ENCODE measurements at places on chromosomes 2 and 18. TPM values are rescaled to one million over a fixed set of nuclear protein-coding genes. Genes with fewer than 3 reads are reported as not detected.
A peak's percentile ranks its signal among the peaks of the same experiment; 100 is the strongest.

DNA sequence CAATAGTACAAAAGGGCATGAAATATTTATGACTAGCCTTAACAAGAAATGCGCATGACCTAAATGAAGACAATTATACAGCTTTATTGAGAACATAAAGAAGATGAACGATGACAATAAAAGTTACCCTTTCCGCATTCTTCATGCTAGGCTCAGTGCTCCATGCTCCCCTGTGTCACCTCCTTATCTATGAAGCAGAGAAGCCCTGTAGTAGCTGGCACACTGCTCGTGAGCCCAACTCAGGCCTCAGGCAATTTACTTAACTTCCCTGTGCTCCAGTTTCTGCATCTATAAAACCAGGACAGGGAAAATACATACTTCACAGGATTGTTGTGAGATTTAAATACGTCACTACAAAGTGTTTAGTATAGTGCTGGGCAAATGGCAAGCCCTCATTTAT lies 34.5 kb upstream of the NABP1 start:
- H3K27me3 ChIP-seq = no peaks in the 10 kb centered on the region
- H3K27ac ChIP-seq = no peak overlapping the region
- H3K4me3 ChIP-seq = no peak overlapping the region
- no peak for DNase-seq
- H3K36me3 ChIP-seq = no peaks in the 10 kb centered on the region

- peak; percentile 29 for DNase-seq
- H3K27me3 ChIP-seq = no peaks in the 10 kb centered on the region
- H3K36me3 ChIP-seq = no peaks in the 10 kb centered on the region
- peaks cover 41% of the 10 kb centered on the region for H3K4me1 ChIP-seq
These were observed 797 bp downstream of the CTIF start for GRCh38 chr18:48539406-48540250.

- no peak overlapping the region for H3K4me3 ChIP-seq
- no peaks in the 10 kb centered on the region for H3K27me3 ChIP-seq
- DNase-seq = no peak
- no peaks in the 10 kb centered on the region for H3K4me1 ChIP-seq
These were observed 85.3 kb downstream of the OSBPL6 start for GRCh38 chr2:178279636-178280035.

GRCh38 chr2:14137643-14138042 lies 494.9 kb upstream of the LRATD1 start:
- H3K36me3 ChIP-seq = no peaks in the 10 kb centered on the region
- H3K27ac ChIP-seq = no peak overlapping the region
- no peak overlapping the region for H3K4me3 ChIP-seq
- H3K4me1 ChIP-seq = no peaks in the 10 kb centered on the region

DNA sequence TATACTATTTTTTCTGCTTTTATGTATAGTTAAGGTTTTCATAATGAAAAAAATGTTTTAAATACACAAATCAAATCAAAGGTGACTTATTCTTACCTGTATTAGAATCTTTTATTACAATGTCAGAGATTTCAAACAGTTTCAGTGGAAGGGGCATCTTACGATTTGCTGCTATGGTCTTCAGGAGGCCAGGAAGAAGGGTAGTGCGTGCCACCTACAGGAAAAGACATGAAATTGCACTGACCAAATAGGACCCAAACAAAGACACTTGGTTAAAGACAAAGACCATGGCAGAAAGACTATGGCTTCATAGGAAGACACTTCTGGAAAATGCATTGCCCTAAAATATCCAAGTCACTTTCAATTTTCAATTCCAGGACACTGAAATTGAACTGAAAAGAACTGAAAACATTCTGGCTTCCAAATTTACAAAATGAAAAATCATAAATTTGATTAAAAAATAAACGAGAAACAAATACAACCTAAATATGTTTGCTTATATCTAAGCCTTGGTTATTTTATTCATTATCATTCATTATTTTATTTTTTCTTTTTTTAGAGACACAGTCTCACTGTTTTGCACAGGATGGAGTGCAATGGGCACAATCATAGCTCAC lies 42.1 kb downstream of the FARSB start:
- H3K27me3 ChIP-seq = no peaks in the 10 kb centered on the region
- no peak overlapping the region for H3K4me3 ChIP-seq
- no peak overlapping the region for H3K27ac ChIP-seq
- no peak for DNase-seq

DNA sequence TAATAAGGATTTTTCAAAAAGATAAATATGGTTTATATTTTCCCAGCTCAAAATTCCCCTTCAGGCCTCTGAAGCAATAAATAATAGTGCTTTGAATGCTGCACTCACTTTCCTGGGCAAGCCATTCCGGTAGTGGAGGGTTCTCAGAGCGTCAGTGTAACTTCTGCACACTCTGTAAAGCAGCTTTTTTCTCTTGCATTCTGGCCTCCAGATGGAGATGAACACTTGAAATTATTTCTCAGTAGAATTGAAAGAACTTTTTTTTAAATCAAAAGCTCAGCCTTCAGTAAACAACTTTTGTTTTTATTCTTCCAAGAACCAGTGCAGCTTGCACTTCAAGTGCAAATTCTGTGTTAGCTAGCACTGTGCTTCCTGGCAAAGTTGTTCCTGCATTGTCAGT lies 281.1 kb upstream of the RAB12 start:
- no peak overlapping the region for H3K27ac ChIP-seq
- no peaks in the 10 kb centered on the region for H3K27me3 ChIP-seq
- no peak for DNase-seq
- no peak overlapping the region for H3K4me3 ChIP-seq
- no peaks in the 10 kb centered on the region for H3K36me3 ChIP-seq
- peaks cover 2% of the 10 kb centered on the region for H3K4me1 ChIP-seq

GRCh38 chr18:46294318-46294717 lies 190.1 kb downstream of the HAUS1 start:
- H3K36me3 ChIP-seq = no peaks in the 10 kb centered on the region
- no peak for DNase-seq
- H3K4me1 ChIP-seq = peaks cover 9% of the 10 kb centered on the region
- no peak overlapping the region for H3K27ac ChIP-seq
- H3K27me3 ChIP-seq = no peaks in the 10 kb centered on the region

- H3K36me3 ChIP-seq = no peaks in the 10 kb centered on the region
- H3K27ac ChIP-seq = no peak overlapping the region
- H3K4me3 ChIP-seq = no peak overlapping the region
- DNase-seq = no peak
- H3K27me3 ChIP-seq = no peaks in the 10 kb centered on the region
- peaks cover 7% of the 10 kb centered on the region for H3K4me1 ChIP-seq
These were observed 297.2 kb upstream of the SLC14A2 start for GRCh38 chr18:45317948-45318640.

- H3K36me3 ChIP-seq = no peaks in the 10 kb centered on the region
- H3K27me3 ChIP-seq = no peaks in the 10 kb centered on the region
- no peak overlapping the region for H3K4me3 ChIP-seq
- DNase-seq = no peak
- peaks cover 40% of the 10 kb centered on the region for H3K4me1 ChIP-seq
These were observed 4.7 kb upstream of the SLC20A1 start for GRCh38 chr2:112640800-112641675.

- H3K4me3 ChIP-seq = no peak overlapping the region
- H3K4me1 ChIP-seq = peaks cover 24% of the 10 kb centered on the region
- H3K36me3 ChIP-seq = no peaks in the 10 kb centered on the region
- no peak overlapping the region for H3K27ac ChIP-seq
- no peak for DNase-seq
These were observed 1.4 kb downstream of the TOGARAM2 start for GRCh38 chr2:28982381-28982950.

GRCh38 chr2:155026651-155027174 lies 328.2 kb downstream of the KCNJ3 start:
- no peaks in the 10 kb centered on the region for H3K4me1 ChIP-seq
- H3K36me3 ChIP-seq = no peaks in the 10 kb centered on the region

DNA sequence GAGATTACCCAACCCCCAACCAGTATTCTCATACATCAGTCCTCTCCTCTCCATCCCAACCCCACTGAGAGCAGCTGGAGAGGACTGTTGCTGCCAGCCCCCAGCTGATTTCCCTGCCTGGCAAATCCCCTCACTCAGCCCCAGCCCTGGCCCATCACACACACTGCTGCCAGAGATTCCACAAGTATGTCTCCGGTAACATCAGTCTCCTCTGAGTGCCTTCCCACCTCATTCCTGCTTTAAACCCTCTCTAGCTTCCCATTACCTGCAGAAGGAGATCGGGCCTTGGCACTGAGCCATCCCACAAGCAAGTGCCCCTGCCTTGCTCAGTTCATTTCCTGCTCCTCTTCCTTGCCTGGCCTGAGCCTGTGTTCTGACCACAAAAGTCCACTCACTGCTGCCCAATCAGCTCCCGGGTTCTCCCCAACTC lies 50.6 kb upstream of the ZFP36L2 start:
- no peak overlapping the region for H3K27ac ChIP-seq
- H3K36me3 ChIP-seq = peaks cover 6% of the 10 kb centered on the region
- no peak for DNase-seq
- H3K4me1 ChIP-seq = peaks cover 28% of the 10 kb centered on the region

DNA sequence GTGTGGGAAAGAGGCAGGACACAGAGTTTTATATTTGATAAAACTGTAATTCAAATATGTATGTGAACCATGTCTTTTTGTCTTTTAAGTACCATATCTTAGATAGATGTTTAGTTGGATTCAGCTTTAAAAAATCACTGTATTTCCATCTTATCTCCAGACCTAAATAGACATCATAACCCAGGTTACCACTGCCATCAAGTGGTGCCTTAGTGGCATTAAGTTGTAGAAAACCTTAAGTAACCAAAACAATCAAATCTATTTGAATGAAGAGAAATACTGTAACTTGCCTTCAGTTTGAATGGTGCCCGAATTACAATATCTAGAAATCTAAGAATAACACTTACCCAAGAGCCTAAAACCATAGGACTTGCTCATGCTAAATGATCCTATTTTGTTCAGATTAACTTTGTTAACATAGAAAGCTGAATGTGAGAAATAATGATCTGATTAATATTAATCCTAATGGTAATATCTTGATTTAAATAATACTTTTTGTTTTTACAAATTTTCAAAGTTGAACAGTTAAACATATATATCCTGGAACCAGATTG lies 92.5 kb upstream of the MAP2 start:
- DNase-seq = no peak
- H3K4me3 ChIP-seq = no peak overlapping the region
- no peaks in the 10 kb centered on the region for H3K36me3 ChIP-seq
- H3K4me1 ChIP-seq = no peaks in the 10 kb centered on the region
- H3K27ac ChIP-seq = no peak overlapping the region
- no peaks in the 10 kb centered on the region for H3K27me3 ChIP-seq

The UGT1A5 gene
- not detected for total RNA-seq

The BIN1 gene
- total RNA-seq = 15.8 TPM

The KCTD18 gene
- total RNA-seq = 9.8 TPM

The MRPL44 gene
- total RNA-seq = 47.5 TPM

The COX5B gene
- 1,398 TPM for total RNA-seq

The ANKRD62 gene
- not detected for total RNA-seq

The KRTCAP3 gene
- not detected for total RNA-seq

The TMEM87B gene
- total RNA-seq = 10.8 TPM

The OTOS gene
- total RNA-seq = not detected

The SLC11A1 gene
- total RNA-seq = 0.64 TPM

The CPS1 gene
- 2.3 TPM for total RNA-seq
